Activated T-helper 1 cell treated with anti-CD3 and anti-CD28 coated beads, Interleukin-2, amount 50 U/mL, for 16 hours (primary cell): ENCODE measurements at places on chromosomes 7 and 10.

- DNase-seq: no peak
These were observed 218.7 kb downstream of the ABCA13 start for GRCh38 chr7:48389977-48390376.

- DNase-seq: no peak
These were observed 11.5 kb upstream of the AKR1B10 start for GRCh38 chr7:134515569-134516468.

DNA sequence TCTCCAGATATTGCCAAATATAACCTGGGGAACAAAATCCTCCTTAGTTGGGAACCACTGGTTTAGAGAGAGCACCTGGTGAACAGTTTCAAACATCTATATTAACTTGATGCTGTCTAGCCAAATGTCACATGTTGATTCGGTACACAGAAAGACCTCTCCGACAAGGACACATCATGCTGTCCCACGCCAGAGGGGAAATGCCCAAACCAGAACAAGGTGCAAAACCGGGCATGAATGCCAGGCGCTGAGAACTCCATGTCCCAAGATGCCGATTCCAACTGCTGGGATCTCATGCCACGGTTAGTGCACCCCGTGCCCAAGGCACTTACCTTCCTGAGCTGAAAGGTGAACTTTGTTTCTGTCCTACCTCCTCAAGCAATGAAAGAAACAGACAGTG, 100.8 kb downstream of the SFMBT2 start:
- DNase-seq: no peak

DNA sequence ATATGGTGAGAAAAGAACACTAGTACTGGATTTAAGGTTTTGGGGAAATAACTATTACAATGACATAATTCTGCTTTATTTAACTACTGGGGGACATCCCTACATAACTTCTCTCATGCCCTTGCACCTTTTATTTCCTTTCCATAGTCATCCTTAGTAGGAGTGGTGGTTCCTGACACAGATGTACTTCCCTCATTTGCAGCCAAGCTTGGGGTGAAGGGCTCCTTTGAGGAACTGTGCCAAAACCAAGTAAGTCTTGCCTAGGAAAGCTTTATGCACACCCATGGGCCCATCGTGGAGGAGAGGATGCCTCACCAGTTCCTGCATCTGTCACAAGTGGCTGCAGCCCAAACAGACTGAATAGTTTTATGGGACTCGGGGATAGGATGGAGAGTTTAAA, 20.6 kb downstream of the ZDHHC6 start:
- DNase-seq: no peak

DNA sequence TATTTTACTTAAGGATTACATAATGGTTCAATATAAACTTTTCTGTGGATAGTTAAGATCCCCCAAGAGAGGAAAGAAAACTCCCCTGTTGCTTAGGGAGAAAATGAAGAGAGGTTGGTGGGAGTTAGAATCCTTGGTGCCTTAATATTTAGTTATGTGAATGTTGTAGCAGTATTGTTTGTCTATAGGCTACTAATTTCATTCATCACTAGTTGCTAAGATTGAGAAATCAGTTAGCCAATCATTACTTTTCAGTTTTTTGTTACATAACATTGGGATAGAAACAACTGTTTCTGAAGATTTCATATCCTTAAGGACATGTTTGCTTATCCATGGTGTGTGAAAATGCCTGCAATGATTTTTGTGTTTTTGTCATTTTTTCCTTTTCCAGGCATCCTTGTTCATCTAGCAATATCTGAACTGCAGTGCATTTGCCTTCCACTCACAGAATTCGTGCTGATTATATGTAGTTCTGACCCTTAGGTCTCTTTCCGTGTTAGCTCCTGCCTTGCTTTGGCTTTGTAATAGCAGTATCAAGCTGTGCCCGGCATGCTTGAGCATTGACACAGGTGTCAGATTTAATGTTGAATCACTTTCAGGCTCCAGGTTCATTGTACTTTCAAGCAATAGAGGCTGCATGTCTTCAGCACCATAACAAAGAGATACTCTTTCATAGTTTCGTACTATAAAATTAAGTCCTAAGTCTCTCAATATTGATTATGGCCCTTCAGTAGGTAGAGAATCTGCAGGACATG, 85.0 kb downstream of the PODXL start:
- no peak for DNase-seq

- DNase-seq: no peak
These were observed 17.4 kb downstream of the TMEM273 start for GRCh38 chr10:49170632-49171325.

- DNase-seq: no peak
These were observed 23.4 kb upstream of the GRB10 start for GRCh38 chr7:50806143-50806542.

- DNase-seq: no peak
These were observed 16.2 kb downstream of the ATG9B start for GRCh38 chr7:151008143-151008510.

GRCh38 chr7:94375691-94376090, 19.0 kb upstream of the COL1A2 start:
- no peak for DNase-seq

- no peak for DNase-seq
These were observed 27.9 kb downstream of the BBS9 start for GRCh38 chr7:33157311-33157710.

DNA sequence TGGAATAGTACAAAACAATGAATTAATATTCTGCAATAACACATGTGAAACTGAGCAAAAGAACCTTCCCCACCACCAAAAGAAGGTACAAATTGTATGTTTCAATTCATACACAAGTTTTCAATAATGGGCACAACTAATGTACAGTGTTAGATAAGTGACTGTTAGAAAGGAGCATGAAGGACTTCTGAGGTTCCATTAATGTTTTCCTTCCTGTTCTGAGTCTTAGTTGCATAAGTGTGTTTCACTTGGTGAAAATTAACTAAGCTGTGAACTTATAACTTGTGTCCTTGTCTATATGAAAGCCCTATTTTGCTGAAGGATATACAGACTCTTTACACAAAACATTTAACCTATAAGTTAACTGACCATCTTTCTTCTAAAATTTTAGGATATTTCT, 8.2 kb downstream of the GSAP start:
- DNase-seq: no peak

DNA sequence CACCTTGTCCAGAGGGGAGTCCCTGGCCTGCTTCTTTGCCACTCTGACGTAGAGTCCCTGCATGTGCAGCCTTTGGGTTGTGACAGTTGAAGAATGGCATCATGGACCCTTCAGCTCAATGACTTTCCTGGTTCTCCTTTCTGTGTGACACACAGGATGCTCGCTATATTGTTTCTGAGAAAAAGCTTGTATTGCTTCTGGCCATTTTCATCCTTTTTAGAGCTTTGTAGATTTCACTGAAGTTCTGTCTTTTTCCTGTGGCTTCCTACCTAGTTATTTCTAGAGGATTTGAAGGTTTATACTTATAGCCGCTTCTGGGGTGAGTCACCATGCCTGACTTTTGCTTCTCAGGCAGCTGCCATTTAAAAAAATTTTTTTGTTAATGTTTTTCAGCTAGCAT, 27.0 kb downstream of the SND1 start:
- DNase-seq: no peak

- no peak for DNase-seq
These were observed at the start of gene GPR141 for GRCh38 chr7:37683246-37684120. Gene GPR141, plus strand, starts transcription at chr7:37683766. Its CDS starts 56,628 bp downstream, at chr7:37740394.

DNA sequence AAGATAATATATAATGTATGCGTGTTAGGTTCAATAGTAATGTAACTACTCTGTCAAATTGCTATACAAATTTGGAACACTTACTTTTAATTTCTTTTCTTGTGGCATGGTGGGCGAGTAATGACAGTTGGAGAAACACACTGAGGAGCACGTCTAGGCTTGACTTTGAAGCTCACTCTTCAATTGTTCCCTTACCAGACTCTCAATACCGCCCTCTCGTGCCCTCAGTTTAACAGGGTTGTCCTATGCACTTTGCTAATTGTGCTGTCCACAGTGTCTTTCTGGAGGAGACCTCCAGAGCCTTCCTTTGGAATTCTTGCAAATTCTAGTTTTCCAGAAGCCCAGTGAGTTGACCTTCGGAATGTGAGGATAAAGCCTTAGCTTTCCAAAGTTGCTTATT, 107.2 kb upstream of the RELN start:
- no peak for DNase-seq

GRCh38 chr10:94416896-94417295, 14.6 kb downstream of the TBC1D12 start:
- DNase-seq: no peak

- no peak for DNase-seq
These were observed 6.9 kb upstream of the CYTH3 start for GRCh38 chr7:6279341-6279740.

DNA sequence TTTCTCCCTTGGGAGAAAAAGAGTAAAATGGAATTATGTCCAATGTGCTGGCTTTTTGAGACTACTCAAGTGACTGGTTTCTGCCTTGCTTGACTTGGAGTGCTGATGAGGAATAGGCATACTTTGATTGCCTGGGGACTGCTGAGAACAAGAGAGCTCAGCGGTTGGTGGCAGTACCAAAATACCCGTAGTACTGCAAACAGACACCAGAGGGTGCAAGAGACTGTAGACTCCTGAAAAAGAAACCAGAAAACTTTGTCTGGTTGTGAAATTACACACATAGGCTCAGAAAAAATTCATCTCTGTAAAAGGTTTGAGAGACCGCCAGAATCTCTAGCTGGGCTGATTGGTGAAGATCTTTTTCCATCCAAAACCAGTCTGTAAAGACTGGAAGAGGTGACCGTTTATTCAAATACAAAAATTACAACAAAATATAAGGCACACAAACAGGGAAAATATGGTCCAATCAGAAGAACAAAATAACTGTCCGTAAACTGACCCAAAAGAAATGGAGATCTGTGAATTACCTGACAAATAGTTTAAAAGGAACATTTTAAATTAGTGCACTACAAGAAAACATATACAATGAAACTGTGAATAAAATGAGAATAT, 18.5 kb downstream of the BICC1 start:
- DNase-seq: no peak

DNA sequence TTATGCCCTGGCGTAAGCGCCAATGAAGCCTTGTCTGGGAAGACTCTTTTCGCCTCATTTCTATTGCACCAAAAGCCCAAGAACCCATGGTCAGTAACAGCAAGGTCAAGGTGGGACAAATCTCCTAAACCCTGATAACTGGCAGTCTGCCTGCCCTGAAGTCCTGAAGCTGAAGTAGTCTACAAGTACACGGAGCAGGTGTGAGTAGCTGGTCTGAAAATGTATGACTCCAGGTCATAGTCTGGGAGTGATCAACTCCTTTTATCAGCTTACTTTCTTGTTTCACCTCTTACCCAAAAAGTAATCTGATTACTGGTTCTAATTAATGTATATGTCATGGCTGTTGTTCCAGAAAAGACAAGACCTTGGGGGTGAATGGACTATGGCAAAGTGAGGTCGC, 107.3 kb upstream of the EFCAB10 start:
- no peak for DNase-seq

DNA sequence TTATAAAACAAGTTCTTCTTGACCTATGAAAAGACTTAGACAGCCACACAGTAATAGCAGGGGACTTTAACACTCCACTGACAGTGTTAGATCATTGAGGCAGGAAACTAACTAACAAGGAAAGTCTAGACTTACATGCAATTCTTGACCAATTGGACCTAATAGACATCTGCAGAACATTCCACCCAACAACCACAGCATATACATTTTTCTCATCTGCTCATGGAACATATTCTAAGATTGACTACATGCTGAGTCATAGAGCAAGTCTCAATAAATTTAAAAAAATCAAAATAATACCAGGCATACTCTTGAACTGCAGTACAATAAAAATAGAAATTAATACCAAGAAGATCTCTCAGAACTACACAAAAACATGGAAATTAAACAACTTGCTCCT, 219.5 kb upstream of the HPS1 start:
- no peak for DNase-seq

GRCh38 chr7:82904871-82905270, 257.8 kb downstream of the PCLO start:
- DNase-seq: no peak

DNA sequence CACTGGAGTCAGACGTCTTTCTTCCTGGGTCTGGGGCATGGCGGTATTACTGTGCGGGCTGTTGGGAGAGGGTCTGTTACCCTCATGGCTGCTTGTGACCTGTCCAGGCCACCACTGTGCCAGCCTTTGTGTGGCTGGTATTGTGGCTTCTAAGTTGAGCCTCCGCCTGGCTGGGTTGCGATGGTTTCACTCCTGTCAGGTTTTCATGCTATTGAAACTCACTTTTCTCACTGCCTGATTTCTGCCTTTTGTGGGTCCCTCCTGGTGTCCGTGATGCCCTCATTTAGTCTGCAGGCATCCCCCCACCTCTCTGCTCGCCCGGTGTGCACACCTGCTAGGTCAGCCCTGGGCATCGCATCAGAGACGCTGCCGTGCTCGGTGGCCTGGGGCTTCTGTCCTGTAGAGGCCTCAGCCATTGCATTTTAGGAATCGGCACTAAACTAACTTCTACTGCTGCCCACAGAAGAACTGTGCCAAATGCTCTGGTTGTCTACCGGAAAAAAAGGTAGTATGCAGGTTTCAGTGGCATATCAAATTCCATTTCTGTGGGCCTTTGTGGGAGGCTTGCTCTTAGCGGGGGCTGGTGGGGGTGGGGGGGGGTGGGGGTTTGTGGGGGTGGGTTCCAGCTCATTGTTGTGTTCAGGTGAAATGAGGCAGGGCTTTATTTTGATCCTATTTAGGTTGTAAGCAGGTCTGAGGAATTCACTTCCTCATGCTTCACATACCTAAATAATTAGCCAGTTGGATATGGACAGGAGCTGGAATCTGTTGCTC, 64.3 kb downstream of the MGMT start:
- DNase-seq: no peak

- no peak for DNase-seq
These were observed 1.6 kb downstream of the AKAP9 start for GRCh38 chr7:91942312-91942711.

DNA sequence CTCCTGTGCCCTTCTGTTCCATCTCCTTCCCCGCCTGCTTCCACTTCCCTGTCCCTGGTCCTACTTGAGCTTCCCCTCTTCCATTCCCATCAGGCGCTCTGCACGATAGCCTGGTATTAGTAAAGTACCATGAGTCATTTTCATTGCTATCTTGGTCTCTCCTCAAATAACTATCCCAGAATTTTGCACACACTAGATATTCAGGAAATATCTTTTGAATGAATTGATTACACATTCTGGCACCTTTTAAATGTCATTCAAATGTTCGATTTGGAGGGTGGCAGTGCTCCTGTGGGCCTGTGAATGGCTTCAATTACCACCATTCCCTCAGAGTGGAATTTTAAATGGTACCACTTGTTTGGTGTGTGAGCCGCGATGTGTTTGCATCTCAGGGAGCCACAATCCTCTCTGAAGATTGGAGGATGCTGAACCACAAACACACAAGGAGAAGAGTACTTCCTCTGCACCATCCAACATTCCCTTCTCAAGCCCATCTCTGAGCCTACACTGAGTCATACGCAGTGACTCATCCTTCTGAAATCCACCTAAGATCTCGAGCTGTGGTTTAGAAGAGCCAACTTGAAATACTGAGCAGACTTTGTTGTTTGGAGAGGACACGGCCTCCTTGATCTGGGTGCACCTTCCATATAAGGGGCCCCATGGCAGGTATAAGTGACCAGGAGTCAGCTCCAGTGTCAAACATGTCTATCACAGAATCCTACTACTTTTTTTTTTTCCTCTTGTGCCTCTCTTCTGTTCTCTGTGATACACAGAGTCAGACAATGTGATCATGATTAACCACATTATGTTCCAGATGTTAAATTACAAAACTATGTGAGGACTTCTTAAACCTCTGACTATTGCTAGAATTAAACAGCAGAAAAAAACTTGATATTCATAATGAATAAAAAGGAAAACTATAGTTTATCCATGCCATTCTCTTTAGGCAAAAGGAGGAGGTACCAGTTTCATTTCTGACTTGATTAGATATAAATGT, 81.9 kb downstream of the BMPER start:
- no peak for DNase-seq

GRCh38 chr7:105691680-105692564, 110.6 kb upstream of the EFCAB10 start:
- peak; percentile 51 for DNase-seq
